ENCODE measurements at places on chromosomes 7 and 10.
A peak's percentile ranks its signal among the peaks of the same experiment; 100 is the strongest.

DNA sequence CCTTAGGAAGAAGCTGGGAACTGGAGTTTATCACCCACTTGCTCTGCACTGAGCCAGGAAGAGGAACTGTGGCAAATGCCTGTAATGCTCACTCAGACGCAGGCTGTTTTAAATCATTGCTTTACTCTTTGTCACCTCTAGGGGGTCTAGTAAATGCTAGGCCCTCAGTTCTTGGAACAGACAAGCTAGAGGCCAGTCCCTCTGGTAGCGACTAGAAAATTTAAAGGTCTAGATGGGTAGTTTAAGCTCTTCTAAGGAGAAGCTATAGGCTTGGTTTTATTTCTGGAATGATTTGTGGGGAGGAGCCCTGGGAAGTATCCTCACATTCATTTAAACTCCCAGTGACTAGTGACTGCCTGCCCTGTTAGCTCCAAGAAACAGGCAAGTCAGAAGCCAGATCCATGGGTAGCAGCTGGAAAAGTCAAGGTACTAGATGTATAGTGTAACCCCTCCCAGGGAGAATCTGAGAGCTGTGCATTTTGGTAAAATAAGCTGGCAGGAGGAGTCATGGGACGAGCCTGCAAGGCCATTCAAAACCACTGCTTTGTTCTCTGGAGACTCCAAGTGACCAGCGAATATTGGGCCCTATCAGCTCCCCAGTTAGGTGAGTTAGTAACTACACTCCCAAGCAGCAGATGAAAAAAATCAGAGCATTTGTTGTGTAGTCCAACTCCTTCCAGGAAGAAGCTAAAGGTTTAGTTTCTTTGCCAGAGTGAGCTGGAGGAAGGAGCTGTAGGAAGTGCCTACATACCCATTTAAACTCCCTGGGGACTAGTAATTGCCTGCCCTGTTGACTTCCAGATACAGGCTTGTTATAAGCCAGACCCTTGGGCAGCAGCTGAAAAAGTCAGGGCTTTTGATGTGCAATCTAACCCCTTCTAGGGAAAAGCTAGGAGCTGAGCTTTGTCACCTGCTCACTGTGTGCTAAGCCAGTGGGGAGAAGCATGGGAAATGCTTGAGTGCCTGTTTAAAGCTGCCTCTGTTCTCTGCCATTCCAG lies 68.9 kb downstream of the DYNC1I1 start:
- no peak for DNase-seq

DNA sequence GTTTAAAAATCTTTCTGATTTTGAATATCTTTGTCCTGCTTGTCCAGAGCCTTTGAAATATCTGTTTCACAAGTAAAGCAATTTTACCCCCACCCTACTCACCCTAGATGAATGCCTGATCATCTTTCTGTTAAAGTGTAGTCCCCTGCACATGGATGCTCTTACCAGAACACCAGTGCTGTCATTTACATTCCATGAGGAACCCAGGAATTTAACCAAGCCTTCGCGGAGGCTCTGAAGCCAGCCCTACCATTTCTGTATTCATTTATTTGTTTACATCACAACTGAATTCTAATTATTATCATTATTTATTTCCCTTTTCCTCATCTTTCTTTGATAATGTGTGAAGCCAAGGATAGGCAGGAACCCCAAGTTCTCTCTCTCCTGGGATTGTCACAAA lies 167.8 kb upstream of the MYO3A start:
- DNase-seq: no peak

DNA sequence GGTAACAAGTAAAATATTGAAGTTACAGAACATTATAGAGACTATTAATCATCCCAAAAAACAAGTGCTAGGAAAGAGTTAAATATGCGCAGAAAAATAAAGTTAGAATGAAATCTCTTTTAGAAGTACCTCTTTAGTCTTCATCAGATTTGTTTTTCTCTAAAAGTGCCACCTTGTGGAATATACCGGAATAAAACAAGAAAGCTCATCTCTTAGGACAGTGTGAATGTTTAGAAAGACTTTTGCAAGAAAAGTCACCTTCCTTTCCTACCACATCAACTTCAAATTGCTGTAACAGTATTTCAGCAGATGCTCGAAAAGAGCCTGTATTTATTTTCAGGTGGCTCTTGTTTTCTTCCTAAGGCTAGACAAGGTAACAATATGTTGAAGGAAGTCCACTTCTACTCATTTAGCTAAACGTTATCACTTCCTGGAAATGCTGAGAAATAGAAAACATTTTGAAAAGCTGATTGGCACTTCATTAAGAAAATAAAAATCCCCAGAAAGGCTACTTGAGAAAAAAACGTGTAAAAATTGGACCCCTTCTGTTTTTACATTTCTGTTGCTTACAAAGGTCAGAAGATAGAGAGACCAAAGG lies 19.8 kb upstream of the FAM133B start:
- no peak for DNase-seq

DNA sequence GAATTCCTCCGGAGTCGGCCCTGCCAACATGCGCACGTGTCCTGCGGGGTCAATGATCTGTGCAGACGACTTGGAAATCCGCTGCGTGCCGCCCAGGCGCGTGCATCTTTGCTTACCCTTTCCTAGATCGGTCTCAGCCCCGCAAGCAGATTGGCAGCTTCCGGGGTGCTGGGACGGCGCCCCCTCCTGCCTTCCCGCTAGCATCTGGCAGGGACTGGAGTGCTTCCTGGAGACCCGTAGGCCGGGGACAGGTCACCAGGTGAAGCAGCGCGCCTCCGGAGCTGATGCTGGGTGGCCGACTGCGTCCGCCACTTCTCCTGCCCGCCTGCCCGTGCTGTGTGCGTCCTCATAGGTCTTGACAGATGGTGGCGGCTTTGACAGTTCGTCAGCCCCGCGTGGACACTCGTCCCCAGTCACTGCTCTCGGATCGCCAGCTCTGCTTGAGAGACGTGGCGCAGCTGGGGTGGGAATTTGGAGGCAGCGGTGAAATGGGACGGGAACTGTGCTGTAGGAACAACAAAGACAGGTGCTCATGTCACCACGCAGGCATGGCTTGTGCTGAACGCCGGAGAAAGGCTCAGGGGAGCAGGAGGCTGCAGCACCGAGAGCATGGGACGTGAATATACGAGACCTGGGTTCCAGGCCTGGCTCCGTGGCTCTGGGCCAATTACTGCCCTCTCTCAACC lies 21.9 kb upstream of the KCNK18 start:
- DNase-seq: peak; percentile 33
